ENCODE measurements at places on chromosomes 5 and 9.

GRCh38 chr5:1014346-1014745, 5.7 kb downstream of the NKD2 start:
- no peak for DNase-seq

GRCh38 chr5:147156012-147156411, 78.8 kb upstream of the STK32A start:
- DNase-seq, result no peak

DNA sequence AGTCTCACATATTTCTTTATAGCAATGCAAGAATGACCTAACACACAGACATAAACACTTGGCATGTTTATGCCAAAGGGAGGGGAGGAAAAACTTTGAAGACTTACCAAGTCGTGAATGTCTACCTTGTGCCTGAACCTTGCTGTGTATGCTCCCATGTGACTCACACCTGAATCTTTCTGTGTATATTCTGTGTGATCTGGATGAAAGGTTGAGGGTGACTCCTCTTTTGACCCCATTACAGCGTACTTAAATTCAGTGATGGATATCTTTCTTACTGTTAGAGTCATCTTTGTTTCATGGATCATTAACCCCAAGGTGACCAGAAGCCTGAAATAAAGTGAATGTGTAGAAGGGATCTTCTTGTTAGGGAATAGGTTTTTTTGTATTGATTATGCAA, 52.9 kb upstream of the PTGER4 start:
- DNase-seq, result no peak

DNA sequence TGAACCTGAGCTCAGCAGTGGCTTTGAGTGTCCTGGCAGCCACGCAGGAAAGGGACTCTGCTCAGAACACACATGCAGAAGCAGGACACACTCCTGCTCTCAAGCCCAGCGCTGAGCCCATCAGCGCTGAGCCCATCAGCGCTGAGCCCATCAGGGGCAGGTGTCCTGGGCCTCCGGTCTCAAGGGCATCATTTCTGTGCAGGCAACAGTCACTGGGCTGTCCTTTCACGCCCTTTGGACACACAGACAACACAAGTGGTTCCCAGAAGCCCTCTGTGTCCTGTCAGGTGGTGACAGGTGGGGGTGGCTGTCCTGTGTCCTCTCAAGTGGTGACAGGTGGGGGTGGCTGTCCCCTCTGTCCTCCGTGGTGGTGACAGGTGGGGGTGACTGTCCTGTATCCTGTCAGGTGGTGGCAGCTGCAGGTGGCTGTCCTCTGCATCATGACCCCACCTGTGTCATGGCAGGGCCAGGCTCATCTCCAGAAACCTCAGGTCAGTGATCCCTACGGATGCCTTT, 39.0 kb upstream of the CLPTM1L start:
- no peak for DNase-seq

- peak; percentile 57 for DNase-seq
These were observed 175.1 kb upstream of the PITX1 start for GRCh38 chr5:135208903-135209721.

- no peak for DNase-seq
These were observed 52.4 kb downstream of the DMRT2 start for GRCh38 chr9:1102642-1102970.

DNA sequence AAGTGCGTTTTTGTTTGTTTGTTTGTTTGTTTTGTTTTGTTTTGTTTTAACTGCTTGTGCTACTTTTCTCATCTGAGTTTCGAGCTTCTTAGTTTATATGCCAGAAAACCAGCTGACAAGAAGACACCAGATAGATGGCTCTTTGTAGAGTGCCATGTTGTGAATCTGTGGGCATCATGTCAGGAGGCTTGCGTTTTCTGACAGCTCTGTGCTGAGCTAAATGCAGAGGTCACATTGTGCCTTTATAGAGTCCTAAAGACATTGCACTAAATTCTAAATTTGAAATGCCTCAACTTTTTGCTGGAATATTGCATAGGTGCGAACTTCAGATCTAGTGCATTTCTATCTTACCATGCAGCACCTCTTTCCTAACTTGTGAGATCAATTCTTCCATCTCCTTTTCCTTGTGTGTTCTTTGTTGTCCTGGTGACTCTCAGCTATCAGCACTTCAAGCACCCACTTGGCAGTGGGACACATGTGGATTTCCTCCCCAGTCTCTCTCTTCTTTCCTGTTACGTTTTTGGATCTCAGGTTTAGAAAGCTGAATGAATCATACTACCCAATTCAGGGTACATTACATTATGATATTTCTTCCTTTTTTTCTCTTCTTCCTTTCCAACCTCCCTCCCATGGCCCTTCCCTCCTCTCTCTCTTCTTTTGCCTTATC, 379.0 kb upstream of the RPS23 start:
- no peak for DNase-seq

DNA sequence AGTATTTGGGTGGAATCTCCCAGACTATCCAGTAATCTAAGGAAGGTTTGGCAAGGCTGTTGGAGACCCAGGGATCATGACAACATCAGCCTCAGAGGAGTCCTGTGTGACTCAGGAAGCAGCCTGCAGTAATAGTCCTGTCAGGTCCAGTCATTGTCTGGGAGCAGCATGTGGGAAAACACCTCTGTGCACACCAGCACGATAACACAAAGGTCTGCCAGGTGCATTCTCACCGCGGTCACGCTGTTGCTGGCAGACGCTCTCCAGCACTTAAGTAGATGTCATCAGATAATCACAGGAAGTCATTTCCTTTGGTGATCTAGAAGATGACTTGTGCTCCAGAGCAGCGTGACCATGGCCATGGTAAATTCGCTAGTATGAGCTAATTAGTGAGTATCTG, 99.2 kb upstream of the IQGAP2 start:
- DNase-seq, result no peak

DNA sequence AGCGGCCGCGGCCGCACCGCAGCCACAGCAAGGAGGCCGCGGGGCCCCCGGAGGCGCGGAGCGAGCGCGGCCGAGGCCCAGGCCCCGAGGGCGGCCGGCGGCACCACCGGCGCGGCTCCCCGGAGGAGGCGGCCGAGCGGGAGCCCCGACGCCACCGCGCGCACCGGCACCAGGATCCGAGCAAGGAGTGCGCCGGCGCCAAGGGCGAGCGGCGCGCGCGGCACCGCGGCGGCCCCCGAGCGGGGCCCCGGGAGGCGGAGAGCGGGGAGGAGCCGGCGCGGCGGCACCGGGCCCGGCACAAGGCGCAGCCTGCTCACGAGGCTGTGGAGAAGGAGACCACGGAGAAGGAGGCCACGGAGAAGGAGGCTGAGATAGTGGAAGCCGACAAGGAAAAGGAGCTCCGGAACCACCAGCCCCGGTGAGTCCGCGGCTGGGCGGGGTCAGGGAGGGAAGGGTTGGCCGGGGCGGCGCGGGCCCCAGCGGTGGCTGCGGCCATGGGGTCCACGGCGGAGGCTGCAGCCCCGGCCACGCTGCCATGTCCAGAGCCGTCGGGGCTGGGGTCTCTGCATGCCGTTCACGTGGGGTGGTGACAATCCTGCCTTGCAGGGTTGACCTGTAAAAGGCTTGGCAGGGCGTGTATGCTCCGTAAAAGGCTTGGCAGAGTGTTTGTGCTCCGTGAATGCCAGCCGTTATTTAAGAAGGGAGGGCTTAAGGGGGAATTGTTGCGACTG, 146.0 kb downstream of the CACNA1B start:
- DNase-seq, result no peak

DNA sequence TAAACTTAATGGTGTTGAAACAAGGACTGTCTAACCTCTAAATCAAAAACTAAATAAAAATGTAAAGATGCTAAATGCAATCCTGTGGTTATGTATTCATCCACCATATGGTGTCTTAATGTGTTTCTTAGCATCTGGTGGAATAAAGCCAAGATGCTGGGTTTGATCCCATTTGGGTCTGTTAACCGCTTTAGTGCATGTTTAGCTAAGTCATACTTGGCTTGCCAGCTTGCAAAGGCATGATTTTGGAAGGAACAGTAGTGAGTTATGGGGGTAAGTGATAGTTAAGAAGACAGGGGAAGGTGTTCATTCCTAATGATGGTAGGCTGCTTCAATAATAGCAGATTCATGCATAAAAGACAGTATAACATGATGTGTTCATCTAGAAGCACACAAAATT, 139.0 kb upstream of the SLC27A6 start:
- DNase-seq, result no peak
